ENCODE measurements at places on chromosomes 11 and 22.

DNA sequence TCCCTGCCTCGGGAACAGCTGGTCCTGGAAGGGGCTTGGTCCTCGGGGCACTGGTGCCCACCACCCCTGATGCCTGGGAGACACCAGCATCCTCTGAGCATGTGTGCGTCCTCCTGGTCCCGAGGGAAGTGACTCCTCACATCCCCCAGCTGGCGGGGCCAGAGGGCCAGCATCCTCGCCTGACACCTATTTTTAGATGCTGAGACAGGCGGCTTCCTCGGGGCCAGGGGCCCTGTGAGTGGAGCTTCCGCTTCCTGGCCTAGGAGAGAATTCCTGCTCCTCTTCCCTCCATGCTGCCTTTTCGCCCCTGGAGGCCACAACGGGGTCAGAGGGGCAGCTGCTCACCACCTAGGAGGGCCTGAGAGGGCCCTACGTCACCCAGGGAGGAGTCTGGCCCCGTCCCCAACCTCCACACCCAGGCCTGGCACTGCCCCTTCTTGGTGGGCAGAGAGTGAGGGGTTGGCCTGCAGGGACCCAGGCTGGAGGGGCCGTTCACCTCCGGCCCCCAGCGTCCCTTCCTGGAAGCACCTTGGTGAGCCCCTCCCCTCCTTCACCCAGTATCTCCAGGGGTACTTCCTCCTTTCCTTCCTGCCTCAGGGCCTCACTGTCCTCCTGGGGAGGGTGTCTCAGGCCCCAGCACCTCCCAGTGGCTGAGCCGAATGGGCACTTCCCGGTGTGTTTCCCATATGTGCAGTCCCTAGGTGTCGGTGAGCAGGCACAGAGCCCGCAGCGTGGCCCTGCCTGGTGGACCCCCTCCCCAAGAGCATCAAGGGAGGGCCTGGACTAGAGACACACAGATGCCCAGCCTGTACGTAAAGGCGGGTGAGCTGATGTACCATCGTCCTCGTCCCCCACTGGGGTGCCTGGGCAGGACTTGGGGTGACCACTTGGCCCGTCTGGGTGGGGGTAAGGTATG lies 6.1 kb downstream of the CD81 start:
- peak; percentile 59 for DNase-seq

DNA sequence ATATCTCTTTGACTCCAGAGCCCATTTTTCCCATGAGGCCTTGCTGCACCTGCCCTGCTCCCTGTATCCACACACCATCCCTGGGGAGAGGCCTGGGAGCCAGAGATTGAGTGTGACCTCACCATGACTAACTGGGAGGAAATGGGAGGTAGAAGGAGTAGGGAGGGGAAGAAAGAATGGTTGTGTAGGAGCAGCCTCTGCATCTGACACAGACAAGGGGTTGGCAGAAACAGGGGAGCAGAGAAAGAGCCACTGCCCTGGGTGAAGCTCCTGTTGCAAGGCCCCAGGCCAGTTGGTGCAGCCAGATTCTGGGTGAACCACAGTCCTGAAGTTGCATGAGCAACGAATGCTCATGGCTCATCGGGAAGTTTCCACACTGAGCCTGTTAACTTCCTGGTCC lies 32.4 kb downstream of the POU2F3 start:
- no peak for DNase-seq

DNA sequence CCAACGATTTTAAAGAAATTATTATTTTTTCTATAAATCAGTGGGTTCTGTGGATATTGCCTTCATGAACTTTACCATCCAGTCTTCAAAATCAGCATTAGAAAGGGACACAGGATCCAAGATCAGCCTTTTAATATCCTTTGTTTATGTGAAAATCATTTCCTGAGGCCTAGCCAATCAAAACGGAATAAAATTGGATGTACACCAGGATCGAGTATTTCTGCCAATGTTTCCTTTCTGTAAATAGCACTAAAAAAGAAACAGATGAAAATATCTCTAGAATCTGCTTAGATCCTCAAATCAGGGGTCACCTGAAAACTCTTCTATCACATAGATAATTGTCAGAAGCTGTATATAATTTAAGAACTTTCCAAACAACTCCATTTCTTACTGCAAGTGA lies 1598.5 kb downstream of the LRRC4C start:
- no peak for DNase-seq

DNA sequence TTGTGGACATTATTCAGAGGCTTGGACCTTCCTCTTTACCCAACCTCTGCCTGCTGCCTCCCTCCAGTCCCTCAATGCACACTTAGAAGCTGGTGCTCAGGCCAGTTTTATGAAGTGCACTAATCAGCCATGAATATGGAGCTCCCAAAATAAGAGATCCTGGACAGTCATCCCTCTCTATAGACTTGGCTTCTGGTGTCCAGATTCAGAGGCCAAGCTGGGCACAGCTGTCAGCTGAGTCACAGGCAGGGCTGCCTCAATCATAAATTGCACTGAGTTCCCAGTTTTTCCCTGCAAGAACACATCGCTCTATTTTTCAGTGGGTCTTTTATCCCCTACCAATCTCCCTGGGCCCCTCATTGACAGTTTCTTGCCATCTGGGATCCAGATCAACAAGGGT lies 161.7 kb upstream of the CADM1 start:
- no peak for DNase-seq

DNA sequence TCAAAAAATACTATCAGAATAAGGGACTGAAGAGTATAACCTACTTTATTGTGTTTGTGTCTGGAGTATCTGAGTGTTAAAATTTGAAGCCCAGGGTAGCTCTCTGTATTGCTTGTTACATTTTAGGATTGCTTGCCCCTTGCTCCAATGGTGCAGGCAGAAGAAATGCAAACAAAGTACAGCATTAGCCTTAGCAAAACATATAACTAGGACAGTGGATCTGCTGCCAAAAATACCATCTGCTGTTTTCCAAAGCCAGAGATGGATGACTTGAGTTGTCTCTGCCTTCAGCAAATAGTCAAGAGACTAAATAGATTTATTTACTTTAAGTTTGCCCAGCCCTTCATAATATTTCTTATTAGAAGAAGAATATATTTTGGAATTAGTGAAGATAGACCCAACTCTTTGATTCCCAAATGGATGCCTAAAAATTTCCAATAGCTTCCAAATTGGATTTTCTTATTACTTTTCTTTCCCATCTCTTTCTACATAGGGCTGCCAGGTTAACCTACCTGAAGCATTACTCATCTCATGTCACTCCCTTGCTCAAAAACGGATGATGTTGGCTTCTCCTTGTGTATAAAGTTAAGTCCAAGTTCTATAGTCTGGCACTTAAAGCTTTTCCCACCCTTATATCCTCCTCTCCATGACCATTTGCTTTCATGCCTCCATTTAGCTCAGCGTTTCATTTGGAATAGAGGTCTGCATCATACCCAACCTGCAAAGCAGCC lies 66.3 kb downstream of the LDLRAD3 start:
- no peak for DNase-seq

- DNase-seq: no peak
Observed at GRCh38 chr11:127574478-127574877, 573.9 kb upstream of the KIRREL3 start.

- DNase-seq: peak; percentile 30
Observed at GRCh38 chr22:43295173-43295572, 48.0 kb downstream of the SCUBE1 start.

DNA sequence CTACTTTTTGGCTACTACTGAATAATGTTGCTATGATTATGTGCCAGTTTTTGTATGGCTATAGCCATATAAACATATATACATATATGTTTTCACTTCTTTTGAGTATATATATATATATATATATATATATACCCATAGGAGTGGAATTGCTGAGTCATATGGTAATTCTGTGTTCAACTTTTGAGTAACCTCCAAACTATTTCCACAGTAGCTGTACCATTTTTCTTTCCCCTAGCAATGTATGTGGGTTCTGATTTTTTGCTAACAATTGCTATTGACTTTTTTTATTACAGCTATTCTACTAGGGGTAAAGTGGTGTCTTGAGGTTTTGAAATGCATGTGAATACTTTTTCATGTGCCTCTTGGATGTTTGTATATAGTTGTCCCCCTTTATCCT lies 30.4 kb downstream of the CBL start:
- no peak for DNase-seq

DNA sequence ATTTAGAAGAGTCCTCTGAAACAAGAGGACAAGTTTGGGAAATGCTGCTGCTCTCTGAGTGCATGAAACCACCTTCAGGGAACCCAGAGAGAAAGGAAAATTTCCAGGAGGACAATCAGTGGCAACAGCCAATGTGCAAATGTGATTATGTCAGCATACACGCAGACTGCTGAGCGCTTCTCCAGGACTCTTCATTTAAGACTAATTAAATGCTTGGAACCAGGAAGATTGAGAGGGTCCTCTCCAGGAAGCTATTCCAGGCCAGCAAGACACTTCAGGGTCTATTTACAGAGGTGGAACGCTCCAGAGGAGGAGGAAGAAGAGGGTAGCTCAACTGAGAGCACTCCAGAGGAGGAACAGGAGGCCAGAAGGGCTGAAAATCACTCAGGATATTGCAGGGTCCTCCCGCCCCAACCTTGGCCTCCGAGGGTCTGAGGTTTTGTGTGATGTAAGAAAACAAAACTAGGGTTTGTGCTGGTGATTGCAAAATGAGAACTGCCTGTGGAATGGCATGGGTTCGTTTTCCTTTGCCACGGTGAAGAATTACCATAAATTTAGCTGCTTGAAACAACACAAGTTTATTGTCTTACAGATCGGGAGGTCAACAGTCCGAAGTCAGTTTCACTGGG lies 14.1 kb upstream of the HTR3A start:
- no peak for DNase-seq

DNA sequence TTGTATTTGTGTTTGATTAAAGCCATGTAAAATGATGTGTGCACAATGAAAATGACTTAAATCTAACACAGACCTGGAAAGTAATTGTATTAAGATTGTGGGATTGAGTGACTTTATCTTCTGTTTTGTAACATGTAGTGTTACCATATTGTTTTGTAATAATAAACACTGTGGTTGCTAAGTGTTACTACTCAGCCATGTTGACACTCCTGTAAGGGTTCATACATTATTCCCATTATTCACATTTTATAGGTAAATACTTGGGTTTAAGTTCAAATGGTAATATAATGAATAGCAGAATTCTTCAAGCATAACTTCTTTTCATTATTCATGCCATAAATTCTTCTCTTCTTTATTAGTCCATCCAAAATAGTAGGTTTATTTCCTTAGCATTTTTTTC lies 69.0 kb downstream of the ZC3H12C start:
- no peak for DNase-seq

DNA sequence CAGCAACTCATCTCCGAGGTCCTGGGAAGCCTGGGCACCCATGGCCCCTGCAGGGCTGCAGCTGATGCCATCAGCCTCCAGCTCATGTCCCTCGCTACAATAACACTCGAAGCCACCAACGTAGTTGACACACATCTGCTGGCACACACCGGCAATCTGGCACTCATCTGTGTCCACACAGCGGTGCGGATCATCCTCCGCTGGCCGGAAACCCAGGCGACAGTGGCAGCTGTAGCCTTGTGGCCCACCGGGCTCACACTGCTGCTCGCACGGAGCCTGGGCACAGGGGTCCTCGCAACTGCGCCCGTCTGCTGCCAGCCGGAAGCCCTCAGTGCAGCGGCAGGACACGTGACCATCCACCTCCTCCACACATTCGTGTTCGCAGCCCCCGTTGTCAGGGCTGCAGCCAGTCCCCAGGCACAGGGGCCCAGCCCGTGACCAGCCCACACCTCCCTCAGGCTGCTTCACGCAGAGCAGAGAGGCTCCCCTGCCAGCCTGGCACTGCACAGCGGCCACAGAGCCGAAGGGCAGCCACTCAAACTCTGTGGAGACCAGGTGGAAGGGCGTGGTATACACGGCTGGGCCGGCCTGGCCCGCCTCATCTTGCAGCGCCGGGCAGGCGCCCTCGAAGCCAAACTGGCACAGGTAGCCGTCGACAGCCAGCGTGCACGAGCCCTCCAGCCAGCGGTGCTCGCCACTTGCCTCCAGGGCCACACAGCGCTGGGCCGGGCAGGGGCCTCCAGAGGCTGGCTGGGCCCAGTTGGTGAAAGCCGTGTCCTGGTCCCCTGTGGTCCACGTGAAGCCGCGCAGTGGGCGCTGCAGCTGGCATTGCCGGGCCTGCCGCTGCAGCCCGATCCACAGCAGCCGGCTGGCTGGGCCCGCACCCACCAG lies 678 bp downstream of the CD248 start:
- no peak for DNase-seq

- no peak for DNase-seq
Observed at GRCh38 chr11:128508770-128509510, 78.4 kb downstream of the ETS1 start.

- no peak for DNase-seq
Observed at GRCh38 chr22:50027639-50028537, 15.3 kb upstream of the IL17REL start.

- no peak for DNase-seq
Observed at GRCh38 chr22:30265823-30266444, 717 bp downstream of the OSM start.

DNA sequence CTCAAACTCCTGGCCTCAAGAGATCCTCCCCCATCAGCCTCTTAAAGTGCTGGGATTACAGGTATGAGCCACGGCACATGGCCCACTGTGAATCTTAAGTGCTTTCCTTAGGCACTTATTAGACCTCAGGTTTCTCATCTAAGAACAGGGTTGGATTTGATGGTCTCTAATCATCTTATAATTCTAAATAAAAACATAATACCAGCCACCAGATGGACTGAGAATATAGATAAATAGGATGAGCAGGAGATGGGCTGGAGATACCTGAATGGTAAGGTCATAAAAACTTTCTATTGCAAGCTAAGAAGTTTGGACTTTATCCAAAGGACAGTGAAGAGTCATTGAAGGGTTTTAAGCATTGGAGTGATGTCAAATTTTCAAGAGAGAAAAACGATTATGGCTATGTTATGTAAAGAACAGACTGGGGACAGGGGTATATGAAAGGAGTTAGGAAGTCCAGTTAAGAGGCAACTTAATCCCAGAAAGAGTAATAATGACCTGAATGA lies 85.2 kb downstream of the RELT start:
- DNase-seq: no peak

- DNase-seq: no peak
Observed at GRCh38 chr11:92531065-92531739, 306.6 kb downstream of the FAT3 start.

- no peak for DNase-seq
Observed at GRCh38 chr22:19709063-19709769, 5.1 kb upstream of the SEPTIN5 start.

GRCh38 chr11:59199546-59200422 lies 12.9 kb downstream of the MPEG1 start:
- no peak for DNase-seq

GRCh38 chr22:37607010-37607934 lies 1.4 kb upstream of the GGA1 start:
- peak; percentile 86 for DNase-seq

DNA sequence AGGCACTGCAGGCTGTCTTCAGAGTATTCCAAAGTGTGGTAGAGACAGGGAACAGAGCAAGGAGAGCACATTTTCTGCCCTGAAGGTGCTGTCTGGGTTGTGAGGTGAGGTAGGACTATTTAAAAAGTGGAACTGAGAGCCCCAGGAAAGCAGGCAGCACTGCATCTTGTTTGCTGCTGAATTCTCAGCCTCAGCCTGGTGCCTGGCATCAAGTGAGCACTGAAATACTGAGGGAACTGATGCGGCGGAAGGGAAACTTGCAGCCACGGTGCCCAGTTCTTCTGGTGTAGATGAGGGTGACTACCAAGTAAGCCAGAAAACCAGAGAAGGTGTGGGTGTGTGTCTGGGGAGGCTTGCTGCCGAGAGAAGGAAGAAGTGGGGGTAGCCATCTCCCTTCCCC lies 59.5 kb downstream of the TNRC6B start:
- DNase-seq: no peak

- DNase-seq: no peak
Observed at GRCh38 chr22:42841444-42841843, 15.6 kb downstream of the ARFGAP3 start.

GRCh38 chr11:70772950-70773349 lies 374.6 kb downstream of the CTTN start:
- DNase-seq: no peak

Data from endothelial cell (in vitro differentiated cells).